Activated CD8-positive, alpha-beta memory T cell treated with anti-CD3 and anti-CD28 coated beads for 24 hours (primary cell): ENCODE measurements at places on chromosomes 11 and 22.

DNA sequence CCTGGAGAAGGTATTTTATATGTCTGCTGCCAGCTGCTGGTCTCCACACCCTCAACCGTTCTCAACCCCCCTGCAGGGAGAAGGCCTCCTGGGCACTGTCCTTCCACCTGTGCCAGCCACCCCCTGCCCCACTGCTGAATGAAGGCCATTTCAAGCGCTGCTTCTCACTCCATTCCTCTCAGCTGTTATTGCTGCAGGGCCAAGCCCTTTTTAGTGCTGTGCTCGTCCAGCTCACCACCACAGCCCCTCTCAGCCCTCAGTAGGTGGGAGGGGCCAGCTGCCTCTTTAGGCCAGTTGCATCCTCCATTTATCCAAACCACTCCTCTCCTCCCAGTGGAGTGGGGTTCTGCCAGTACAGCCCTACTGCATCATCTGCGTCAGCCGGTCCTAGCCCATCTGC lies 1.8 kb upstream of the WBP2NL start:
- peak; percentile 51 for DNase-seq

GRCh38 chr11:31802609-31802989 lies 8.5 kb downstream of the PAX6 start:
- DNase-seq, result no peak

GRCh38 chr11:71787098-71787823 lies 45.7 kb upstream of the DEFB108B start:
- no peak for DNase-seq

- DNase-seq, result no peak
Observed at GRCh38 chr22:21029486-21030025, 2.8 kb downstream of the SLC7A4 start.

DNA sequence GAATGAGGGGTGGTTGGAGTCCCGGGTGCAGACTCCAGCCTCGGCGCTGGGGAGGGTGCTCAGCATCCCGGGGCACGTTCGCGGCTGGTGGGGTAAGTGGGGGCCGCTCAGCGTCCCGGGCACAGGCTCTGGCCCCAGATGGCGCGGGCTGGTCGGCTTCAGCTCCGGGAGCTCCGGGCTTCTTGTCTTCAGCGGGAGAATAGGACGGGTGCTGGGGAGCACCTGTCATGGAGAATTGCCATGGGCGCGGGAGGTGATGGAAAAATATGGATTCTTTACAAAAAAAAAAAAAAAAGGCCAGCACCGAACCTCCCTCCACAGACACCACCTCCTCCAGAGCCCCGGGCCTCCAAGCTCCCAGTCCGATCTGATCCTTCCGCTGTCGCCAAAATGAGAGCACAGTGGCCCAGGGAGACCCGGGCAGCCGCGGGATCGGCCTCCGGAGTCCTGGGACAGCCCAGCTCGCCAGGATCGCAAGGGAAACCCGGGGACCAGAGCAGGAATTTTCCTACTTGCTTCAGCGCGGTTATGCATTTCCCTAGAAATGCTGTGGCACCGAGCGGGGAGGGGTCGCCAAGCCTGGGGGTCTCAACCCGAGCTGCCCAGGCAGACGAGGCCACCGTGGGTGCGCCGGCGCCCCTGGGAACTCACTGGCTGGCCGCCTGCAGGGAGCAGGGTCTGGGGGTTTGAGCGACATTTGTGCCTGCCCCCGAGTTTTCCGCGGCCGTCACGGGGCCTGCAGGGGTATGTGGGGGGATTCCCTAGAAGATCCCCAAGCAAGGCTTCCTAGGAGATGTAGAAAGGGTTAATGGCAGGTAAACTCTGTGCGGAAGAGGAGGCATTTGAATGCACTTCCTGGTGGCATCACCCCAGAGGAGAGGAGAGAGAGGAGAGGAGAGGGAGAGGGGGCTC lies 1336.9 kb downstream of the BRD1 start:
- no peak for DNase-seq

DNA sequence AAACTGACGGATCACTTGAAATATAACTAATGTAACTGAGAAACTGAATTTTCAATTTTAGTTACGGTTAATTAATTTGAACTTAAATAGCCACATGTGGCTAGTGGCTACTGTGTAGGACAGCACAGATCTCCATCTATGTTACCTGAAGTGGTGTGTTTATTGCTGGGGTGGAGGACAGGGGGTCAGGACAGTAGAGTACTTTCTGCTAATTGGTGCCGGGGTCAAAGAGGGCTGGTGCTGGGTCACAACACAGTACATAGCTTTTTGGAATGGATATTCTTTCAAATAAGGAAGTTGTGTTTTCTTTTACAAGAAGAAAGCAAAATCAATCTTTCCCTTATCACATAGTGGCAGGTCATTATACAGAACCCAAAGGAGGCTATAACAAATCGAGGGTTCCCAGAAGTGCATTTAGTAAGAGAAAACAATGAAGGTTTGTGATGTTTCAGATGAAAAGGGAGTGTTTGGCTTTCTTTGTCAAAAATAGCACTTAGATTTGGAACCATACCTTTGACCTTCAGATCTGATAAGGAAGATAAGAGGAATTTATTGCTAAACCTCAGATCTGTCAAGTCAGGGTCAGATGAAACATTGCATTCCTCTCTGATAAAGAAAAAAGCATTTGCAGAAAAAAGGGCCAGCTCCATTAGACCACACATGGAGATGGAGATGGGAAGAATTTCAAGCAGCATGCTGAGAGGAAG lies 384.5 kb downstream of the AASDHPPT start:
- DNase-seq, result no peak

DNA sequence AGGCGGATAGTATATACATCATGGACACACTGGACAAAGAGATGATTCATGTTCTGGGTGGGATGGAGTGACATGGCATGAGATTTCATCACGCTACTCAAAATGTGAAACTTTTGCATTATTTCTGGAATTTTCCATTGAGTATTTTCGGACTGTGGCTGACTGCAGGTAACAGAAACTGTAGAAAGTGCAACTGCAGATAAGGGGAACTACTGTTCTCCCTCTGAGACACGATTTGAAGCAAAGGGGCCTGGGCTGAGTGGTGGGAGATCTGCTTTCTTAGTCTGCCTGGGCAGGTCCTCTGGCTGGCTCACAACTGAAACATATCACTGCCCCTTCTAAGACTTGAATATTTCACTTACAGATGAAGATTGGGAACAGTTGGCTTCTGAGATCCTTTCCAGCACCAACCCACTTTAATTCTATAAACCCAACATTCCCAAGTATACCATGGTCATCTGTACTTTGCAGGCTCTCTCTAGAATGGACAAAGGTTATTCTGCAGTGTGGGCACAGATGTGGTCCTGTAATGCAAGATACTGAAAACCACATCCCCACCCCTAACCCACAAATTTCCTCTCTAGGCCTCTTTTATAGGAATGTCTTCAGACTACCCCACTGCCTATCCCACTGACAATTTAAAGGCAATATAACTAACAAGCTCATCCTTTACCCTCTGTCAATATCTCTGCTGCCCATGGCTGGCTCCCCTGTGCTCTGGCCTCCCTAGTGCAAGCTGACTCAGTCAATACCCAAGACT lies 121.1 kb downstream of the KCNC1 start:
- DNase-seq, result no peak

GRCh38 chr11:45105233-45105983 lies 41.0 kb upstream of the PRDM11 start:
- DNase-seq, result peak; percentile 85

DNA sequence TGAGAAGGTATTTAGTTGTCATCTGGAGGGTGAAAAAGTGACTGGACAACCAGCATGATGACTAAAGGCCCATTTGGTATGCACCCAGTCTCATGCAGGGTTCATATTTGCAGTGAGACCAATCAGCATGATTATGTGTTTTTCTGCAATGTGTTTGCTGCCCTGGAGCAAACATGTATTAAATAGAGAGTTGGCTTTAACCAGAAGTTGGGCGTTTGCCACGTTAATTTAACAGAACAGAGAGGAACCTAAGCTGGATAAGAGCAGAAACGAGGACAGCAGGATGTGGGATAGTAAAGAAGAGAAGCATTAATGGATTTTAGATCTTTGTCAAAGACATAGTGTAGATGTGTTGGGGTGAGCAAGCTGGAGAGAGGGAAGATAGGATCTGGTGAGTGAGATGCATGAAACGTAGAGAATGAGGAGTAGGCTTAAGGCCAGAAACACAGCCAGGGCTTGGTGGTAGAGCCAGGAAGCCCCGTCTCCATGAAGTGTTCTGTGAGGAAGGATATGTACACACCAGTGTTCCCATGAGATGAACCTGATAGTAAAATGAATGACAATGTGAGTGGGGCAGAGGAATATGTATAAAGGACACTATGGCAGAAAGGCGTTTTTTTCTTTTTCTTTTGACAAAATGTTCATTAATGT lies 164.0 kb upstream of the PDGFD start:
- no peak for DNase-seq
